Liver (tissue), 10 donors: ENCODE measurements at places on chromosomes 7 and 10. TPM values are rescaled to one million over a fixed set of nuclear protein-coding genes. Genes with fewer than 3 reads are reported as not detected.

CPA2 gene
- total RNA-seq: not detected

GDF2 gene
- 26.9 TPM for total RNA-seq

- no peak for DNase-seq
Observed at GRCh38 chr7:51134013-51134441, 182.6 kb downstream of the COBL start.

GRCh38 chr7:117152213-117153007, 170.4 kb downstream of the WNT2 start:
- no peak for DNase-seq

DNA sequence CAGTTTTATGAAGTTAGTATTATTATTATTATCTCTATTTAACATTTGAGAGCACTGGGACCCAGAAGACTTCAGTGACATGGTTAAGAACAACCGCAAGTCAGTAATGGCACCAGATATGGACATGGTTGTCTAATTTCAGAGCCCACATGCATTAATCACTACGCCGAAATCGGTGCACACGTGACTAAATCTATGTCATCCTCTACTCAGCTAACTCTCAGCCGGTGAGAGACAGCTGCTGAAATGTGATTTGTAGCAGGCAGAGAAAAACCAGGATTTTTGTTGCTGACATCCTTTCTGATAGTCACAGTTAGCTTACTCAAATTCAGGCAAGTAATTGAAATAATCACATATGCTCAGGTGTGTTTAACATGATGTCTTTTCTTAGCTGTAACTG, 127.7 kb downstream of the SPAG6 start:
- DNase-seq: no peak

DNA sequence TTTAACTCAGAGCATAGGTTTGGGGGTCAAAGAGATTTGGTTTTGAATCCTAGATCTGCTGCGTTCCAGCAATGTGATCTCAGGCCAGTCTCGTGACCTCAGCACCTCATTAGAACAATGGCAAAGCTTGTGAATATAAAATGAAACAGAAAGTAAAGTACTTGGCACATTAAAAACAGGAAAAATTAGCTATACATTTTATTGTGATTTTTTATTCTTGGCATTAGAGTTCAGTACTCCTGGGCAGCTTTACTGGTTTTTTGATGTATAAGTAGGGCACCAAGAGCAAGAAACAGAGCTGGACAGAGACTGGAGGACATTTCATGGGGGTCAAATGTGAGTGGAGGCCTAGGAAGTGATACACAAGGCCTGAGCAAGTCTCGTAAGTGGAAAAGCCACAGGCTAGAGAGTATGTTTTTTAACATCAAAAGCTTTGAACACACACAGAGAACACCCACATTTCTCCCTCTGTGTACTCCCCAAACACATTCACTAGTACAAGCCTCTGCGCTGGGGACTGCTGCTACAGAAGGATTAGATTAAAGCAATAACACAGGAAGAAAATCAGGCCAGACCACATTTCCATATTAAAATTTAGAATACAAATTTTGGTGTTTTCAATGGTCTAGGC, 157.2 kb upstream of the SLC25A13 start:
- DNase-seq: no peak

DNA sequence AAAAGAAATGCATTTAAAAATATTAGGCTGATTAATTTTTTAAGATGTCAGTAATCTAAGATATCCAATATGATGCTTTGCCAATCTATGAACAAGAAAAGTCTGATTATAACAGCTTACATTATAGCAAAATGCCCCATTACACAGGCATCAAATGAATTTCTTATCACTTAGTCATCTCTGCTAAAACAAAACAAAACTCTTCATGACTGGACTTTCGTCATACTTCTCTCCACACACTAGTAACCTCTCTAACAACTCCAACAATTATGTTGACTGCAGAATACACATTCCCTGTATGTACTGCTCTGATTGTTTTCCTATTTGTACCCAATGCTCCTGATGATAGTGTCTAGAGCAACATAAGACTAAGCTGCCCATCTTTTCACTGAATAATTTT, 3.8 kb upstream of the MKI67 start:
- DNase-seq: no peak

GRCh38 chr10:124099604-124100003, 6.2 kb upstream of the CHST15 start:
- no peak for DNase-seq

DNA sequence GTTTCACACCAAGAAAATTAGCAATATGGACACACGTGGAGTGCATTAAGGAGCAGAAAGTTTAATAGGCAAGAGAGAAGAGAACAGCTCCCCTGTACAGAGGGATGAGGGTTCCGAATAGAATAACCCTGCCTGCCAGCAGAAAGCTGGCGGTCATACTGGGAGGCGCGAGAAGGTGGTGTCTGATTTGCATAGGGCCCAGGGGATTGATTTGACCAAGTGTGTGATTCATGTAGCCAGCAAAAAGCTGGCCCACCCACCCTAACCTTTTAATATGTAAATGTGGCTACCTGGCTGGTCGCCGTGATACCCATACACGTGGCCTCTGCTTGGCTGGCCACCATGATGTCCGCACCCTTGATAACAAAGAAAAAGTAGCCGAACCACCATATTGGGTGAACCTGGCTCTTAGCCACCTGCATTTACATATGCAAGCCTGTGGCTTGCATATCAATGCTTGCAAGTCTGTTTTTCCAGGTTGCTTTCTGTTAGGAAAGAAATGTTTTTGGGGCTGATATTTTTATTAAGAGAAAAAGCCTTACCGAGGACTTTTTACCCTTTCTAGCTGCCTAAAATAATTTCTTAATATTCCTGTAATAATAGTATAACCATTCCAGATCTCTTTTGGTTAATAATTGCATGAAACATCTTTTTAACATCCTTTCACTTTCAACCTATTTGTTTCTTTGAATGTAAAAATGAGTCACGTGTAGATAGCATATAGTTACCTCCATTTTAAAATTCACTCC, 20.5 kb upstream of the VWDE start:
- no peak for DNase-seq

ICA1 gene
- 12.7 TPM for total RNA-seq

GRCh38 chr10:5265139-5265538, 68.5 kb downstream of the AKR1C4 start:
- no peak for DNase-seq

- peak; percentile 23 for DNase-seq
Observed at GRCh38 chr10:48231178-48231577, 43.3 kb downstream of the FRMPD2 start.

DNA sequence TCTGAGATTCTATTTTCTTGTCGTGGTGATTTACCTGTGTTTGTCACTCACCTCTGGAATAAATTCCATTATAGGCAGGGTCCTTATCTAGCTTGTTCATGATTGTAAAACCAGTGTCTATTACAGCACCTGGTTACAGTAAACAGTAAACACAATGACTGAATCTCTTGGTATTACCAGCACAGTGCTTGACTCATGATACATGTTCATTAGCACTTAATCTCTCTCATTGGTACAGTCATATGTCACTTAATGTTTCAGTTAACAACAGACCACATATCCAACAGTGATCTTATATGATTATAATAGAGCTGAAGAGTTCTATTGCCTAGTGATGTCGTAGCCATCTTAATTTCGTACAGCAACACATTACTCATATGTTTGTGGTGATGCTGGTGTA, 1.6 kb upstream of the TASOR2 start:
- DNase-seq: no peak

TSPAN13 gene
- total RNA-seq: 20.6 TPM

GRCh38 chr7:158107806-158108205, 479.8 kb downstream of the PTPRN2 start:
- no peak for DNase-seq
